Activated naive CD8-positive, alpha-beta T cell treated with anti-CD3 and anti-CD28 coated beads, Interleukin-2, amount 50 U/mL, for 24 hours (primary cell): ENCODE measurements at places on chromosomes 6 and 20.

DNA sequence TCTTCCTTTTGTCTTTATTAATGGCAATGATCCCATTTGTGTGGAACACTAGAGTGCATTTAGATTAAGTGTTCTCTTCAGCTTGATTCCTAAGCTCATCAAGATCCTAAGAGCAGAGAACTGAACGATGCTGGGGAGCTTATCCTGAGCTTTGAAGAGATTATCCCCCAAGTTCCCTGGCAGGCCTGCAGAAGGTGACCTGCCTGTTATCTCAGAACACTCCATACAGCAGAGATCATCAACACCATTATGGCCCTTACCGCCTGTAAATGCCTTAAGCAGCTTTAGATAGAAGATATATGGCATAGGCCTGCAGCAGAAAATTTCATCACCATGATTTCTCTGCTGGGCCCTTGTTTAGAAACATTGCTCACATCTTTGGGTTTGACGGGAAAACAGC, 779.9 kb upstream of the MAP3K7 start:
- DNase-seq: no peak

GRCh38 chr6:26286168-26286877, 78.7 kb upstream of the BTN3A2 start:
- peak; percentile 64 for DNase-seq

DNA sequence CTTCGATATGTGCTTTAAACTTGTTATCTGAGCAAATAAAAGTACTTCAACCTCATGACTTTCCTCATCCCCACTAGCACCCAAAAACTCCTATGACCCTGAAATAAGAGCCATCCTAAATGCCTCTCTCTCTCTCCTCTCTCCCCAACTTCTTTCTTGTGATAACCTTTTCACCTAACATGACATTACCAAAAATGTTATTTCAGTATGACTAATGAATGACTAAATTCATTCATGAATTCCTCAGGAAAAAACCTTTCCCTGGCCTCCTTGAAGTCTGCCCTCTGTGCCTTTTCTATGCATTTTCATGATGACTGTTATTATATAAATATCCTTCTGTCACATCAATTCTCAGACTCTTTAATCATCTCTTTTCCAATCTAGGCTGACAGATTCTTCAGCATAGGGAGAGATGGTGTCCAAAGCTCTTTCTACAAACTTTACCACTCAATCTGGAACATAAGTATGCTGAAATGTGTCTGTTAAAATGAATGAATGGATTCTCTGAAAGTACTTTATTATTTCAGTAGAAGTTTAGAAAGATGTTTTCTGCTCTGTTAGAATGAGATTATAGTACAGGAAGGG, 114.3 kb upstream of the GGTLC1 start:
- no peak for DNase-seq

GRCh38 chr6:143098054-143098671, 37.5 kb downstream of the AIG1 start:
- no peak for DNase-seq

DNA sequence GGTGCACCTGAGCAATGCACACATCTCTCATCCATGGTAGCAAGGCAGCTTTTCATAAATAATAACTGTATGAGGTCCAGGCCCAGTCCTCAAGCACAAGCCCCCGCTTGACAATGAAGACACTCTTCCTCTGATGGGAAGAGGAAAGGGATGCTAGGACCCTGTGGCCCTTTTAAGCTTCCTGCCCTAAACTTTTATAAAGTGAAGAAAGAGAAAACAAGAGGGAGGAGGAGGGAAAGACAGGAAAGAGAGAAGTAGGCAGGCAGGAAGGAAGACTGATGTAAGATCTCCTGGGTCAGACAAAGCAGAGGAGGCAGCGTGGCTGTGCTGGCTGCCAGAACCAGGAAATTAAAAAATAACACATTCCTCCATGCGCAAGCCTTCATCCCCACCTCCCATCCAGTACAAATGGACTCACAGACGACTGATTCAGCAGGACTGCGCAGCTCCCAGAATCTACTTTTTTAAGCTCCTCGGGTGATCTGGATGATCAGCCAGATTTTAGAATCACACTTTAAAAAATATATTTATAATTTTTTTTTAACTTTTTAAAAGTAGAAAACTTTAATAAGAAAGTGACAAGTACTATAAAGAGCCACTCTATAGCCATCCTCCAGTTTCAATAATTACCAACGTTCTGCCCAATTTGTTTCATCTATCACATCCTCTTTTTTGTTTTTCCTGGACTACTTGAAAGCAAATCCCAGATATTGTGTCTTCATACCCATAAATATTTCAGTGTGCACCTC, 16.5 kb downstream of the TNFAIP3 start:
- DNase-seq: no peak

DNA sequence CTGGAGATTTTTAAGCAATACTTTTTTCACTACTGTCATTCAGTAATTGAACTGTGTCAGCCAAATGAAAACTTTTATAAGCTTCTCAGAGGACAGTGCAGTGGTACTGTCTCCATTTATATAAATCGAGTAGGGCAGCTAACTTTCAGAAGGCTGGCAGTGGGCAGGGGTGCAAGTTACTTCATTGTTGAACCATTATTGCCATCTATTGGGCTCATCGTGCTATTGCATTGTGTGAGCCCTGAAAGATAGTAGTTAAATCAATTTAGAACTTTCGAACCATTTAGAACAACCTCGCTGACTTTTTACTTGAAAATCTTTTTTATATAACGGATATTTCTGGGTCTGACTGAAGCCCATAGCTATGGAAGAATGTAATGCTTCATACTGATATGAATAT, 347.8 kb upstream of the PLCB4 start:
- peak; percentile 18 for DNase-seq

GRCh38 chr6:5205877-5206850, 54.6 kb downstream of the LYRM4 start:
- DNase-seq: no peak

GRCh38 chr6:11722220-11722619, 56.4 kb downstream of the ADTRP start:
- DNase-seq: no peak

GRCh38 chr6:53175027-53175426, 26.4 kb upstream of the GCM1 start:
- no peak for DNase-seq
